Activated CD4-positive, CD25-positive, alpha-beta regulatory T cell (primary cell): ENCODE measurements at places on chromosomes 5 and 9.

GRCh38 chr5:133754575-133755169 lies 142.3 kb upstream of the FSTL4 start:
- no peak for DNase-seq

GRCh38 chr5:133331941-133332340 lies 280.1 kb downstream of the HSPA4 start:
- no peak for DNase-seq

DNA sequence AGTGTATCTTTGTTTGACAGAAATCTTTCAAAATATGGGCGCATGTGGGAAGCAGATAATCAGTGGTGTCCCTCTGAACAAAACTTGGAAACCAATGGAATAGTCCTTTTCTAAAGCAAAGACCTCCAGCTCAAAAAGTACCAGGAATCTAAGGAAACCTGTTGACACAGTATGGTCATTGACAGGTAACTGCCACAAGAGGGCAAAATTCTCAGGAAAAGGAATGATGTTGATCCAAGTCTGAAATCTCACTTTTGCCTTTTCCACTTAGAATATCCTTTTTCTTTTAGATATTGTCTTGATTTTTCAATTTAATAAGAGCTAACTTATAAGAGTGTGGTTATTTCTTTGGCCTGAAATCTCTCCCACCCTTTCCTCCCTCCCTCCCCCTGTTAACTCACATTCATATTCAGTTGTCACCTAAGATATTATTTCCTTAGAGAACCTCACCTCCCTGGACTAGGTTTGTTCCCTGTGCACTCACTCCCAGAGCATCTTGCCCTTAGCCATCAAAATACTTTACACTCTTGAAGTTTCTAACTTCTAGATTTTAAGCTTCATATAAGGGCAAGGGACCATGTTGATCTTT lies 59.0 kb upstream of the BARX1 start:
- DNase-seq, result no peak

DNA sequence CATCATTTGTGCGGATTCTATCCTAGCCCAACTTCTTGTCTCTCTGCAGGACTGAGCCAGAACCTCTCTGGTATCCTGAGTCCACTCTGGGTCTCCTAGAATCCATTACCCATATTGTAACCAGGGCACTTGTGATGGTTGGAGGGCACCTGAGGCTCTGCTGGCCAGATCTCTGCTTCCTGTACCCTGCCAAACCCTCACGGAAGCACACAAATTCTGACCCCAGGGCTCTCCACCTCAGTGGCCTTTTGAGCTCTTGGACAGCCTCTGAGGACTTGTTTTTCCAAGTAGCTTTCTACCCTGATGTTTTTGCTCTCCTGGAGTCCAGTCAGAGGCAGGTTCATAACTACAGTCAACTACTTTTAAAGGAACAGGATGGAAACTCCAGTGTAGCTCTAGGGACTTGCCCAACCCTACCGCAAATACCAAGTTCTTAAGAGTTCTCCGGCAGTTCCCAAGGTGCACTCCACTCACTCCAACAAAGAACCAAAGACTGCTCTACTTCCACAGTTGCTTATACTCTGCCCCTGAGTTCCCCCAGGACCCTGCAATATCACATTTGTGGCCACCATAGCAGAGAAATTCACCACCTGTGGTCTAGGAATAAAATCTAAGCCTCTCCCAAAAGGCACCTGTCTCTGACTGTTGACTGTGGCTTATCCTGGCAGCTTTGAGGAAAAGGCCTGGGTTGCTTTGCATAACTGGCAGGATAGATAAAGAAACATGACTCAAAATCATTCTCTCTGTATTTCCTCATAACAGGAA lies 9.6 kb downstream of the PIP5K1B start:
- DNase-seq, result no peak

- no peak for DNase-seq
These were observed 70.9 kb downstream of the HSPA4 start for GRCh38 chr5:133122711-133123110.
